ENCODE measurements at places on chromosomes 3 and 15. TPM values are rescaled to one million over a fixed set of nuclear protein-coding genes. Genes with fewer than 3 reads are reported as not detected.

Gene GRK7
- under 0.01 TPM for total RNA-seq

Gene SV2B
- 0.18 TPM for total RNA-seq

Gene RTP3
- not detected for total RNA-seq

Gene ACAN
- total RNA-seq, result not detected

Gene CHRNA3
- total RNA-seq, result not detected

Gene FBXW12
- total RNA-seq, result not detected

Gene MRPS11
- total RNA-seq, result 45.9 TPM

Gene FRMD4B
- 107 TPM for total RNA-seq

Gene SI
- not detected for total RNA-seq

Gene MESP1
- 0.18 TPM for total RNA-seq

Gene GAP43
- not detected for total RNA-seq

Gene TMEM87A
- total RNA-seq, result 49.5 TPM

Gene DGKG
- total RNA-seq, result 0.09 TPM

Gene CPLX3
- not detected for total RNA-seq

Gene CPNE4
- not detected for total RNA-seq

Gene SMCO1
- total RNA-seq, result not detected

Gene PP2D1
- not detected for total RNA-seq

Gene CTSH
- total RNA-seq, result 1.0 TPM

Gene ARPIN
- total RNA-seq, result 8.4 TPM

Gene IDH3A
- 27.4 TPM for total RNA-seq

Gene PLD1
- total RNA-seq, result 42.9 TPM

Gene CYP1A2
- total RNA-seq, result not detected

Gene AQR
- 21.6 TPM for total RNA-seq

Gene AADAC
- 0.56 TPM for total RNA-seq

Gene PIK3CB
- 17.3 TPM for total RNA-seq

Gene GPR156
- 0.09 TPM for total RNA-seq

Gene GXYLT2
- 0.54 TPM for total RNA-seq

Gene SAMMSON
- total RNA-seq, result not detected

Data from endothelial cell of coronary artery (primary cell).